ENCODE measurements at places on chromosomes 7 and 10.

GRCh38 chr10:101708870-101709269 lies 13.9 kb upstream of the FBXW4 start:
- DNase-seq = no peak

DNA sequence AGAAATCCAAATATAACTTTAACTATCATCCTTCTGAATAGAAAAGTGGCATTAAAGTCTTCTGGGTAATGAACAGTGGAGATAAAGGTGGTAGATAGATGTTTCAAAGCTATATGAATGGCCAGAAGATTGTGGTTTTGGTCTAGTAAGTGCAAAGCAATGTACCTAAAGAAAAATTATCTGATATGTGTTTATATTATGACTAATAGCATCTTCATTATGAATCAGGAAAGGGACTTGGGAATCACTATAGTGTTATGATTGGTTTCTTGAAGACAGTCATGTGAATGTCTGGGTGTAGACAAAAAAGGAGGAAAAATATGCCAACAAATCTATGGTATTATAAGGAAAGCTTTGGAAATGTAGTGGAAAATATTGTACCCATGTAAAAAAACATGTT lies 3.0 kb downstream of the ZNF518A start:
- DNase-seq = no peak

- DNase-seq = no peak
Measured at GRCh38 chr7:154324196-154324595, 272.0 kb downstream of the DPP6 start.

- DNase-seq = no peak
Measured at GRCh38 chr10:131430716-131431412, 119.3 kb upstream of the TCERG1L start.

GRCh38 chr10:21507150-21507549 lies 18.3 kb downstream of the SKIDA1 start:
- no peak for DNase-seq

All from NT2/D1 (cell line).